ENCODE measurements at places on chromosomes 1 and 21. TPM values are rescaled to one million over a fixed set of nuclear protein-coding genes. Genes with fewer than 3 reads are reported as not detected.

Gene MPC2
- total RNA-seq = 44.6 TPM

Gene HSD3B1
- total RNA-seq = not detected

Gene ZFP69B
- 3.3 TPM for total RNA-seq

Gene CA6
- 0.26 TPM for total RNA-seq

Gene SPRR2F
- 0.51 TPM for total RNA-seq

Gene CFHR3
- total RNA-seq = not detected

Gene RASAL2
- total RNA-seq = 10.2 TPM

Gene EXTL1
- total RNA-seq = 7.1 TPM

Gene DEPDC1
- 27.6 TPM for total RNA-seq

Gene TINAGL1
- not detected for total RNA-seq

Gene C1orf74
- total RNA-seq = 4.8 TPM

Gene PRR9
- not detected for total RNA-seq

Gene TMEM69
- 51.7 TPM for total RNA-seq

Gene C1orf210
- total RNA-seq = not detected

Gene NID1
- total RNA-seq = 0.21 TPM

Gene PHACTR4
- 5.4 TPM for total RNA-seq

Gene KRTAP12-2
- not detected for total RNA-seq

Gene TSPAN2
- total RNA-seq = not detected

Gene TMEM222
- total RNA-seq = 38.1 TPM

Gene RHD
- total RNA-seq = 1.2 TPM

Gene UROD
- total RNA-seq = 89.5 TPM

Gene GNAT2
- total RNA-seq = 0.18 TPM

Gene UBASH3A
- not detected for total RNA-seq

Gene AQP10
- not detected for total RNA-seq

Gene KRTCAP2
- 326 TPM for total RNA-seq

Gene F5
- not detected for total RNA-seq

Gene UAP1
- 33.9 TPM for total RNA-seq

Gene PTGS2
- 1.4 TPM for total RNA-seq

Gene SNIP1
- total RNA-seq = 7.4 TPM

Gene TCHHL1
- not detected for total RNA-seq

Gene SLC6A17
- 6.9 TPM for total RNA-seq

Gene LAMC1
- total RNA-seq = 138 TPM

Gene ZNF648
- 1.1 TPM for total RNA-seq
